NK-92 treated with Interleukin-12 subunit alpha and Interleukin-12 subunit beta, amount 100 ng/mL, for 24 hours (cell line): ENCODE measurements at places on chromosomes 12 and 14.

GRCh38 chr12:124036657-124037109, 63.7 kb downstream of the ZNF664 start:
- no peak for DNase-seq

DNA sequence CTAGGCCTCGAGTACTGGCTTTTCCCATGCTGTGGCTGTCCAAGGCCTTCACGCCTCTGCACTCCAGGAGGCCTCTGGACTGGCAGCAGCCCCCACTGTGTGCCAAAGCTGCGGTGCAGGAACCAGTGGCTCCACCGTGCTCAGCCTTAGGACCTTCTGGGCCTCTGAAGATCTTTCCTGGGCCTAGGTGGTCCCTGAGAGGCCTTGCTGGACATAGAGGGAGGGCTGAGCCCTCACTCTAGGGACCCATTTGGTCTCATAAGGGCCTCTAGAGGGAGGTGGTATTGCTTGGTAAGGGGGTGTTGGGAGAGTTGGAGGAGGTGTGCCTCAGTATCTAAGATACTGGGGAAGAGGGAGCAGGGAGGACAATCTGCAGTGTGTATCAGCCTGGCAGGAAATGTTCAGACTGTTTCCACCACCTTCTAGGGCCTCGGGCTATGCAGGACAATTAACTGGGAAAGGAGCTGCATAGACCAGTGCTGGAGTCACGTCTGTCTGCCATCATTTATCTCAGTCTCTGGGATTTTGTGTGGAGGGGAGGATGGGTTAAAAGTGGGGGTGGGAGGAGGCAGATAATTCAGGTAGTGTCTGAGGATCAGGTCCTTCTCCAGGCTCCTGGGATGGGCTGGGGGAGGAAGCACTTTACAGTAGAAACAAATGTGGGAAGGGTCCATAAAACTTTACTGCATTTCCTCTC, 2.9 kb downstream of the HOXC5 start:
- DNase-seq: no peak

- DNase-seq: no peak
Measured at GRCh38 chr14:102633906-102634595, 41.6 kb downstream of the RCOR1 start.

DNA sequence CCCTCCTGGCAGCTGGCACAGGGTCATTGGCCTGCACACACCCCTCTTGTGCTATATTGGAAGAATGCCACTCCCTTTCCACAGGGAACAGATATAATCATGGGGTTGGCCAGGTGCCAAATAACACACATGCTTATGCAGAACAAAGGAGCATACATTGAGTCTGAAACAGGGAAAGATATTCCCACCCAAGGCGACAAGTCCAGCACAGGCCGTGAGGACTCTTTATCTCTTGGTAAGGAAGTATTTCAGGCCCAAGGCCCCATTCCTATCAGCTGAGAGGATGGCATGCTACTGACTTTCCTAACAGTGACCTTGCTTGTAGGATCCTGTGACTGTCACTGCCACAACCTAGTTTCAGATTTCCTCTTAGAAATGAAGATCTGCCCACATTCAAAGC, 59.0 kb upstream of the STXBP6 start:
- DNase-seq: no peak

- no peak for DNase-seq
Measured at GRCh38 chr14:23694949-23695663, 58.9 kb downstream of the DHRS2 start.

DNA sequence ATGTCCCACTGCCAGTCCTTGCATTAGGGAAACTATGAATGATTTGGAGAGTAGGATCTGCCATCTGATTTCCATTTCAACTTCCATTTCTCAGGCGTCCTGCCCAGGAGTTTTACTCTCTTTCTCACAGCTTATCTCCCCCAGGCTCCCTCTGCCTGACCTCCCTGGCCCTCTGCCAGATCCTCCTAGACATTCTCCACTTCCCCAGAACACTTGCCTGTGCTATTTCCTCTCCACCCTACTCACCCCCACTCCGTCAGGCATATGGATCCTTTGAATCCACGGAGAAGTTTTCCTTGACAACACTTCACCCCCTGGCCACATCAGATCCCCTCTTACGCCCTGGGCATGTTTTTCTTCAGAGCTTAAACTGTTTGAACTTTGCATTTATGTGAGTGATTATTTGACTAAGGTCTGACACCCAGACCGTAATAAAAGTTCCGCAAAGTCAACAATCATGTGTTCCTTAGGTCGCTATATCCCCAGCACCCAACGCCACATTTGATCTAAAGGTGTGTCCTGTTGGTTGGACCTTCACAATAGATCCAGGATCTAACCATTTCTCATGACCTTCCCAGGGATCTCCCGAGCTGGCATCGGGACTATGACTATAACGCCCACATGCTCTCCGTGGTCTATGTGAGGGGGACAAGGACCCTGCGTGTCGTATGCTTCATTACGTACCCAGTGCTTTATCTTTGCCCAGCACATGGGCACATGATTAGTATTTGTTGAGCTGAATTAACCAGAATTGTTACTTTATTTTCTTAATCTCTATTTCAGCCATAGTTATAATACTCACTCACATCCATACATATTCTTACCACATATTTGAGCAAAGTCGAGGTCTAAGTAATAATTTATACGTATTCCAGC, 255.8 kb upstream of the FOXN3 start:
- DNase-seq: no peak

DNA sequence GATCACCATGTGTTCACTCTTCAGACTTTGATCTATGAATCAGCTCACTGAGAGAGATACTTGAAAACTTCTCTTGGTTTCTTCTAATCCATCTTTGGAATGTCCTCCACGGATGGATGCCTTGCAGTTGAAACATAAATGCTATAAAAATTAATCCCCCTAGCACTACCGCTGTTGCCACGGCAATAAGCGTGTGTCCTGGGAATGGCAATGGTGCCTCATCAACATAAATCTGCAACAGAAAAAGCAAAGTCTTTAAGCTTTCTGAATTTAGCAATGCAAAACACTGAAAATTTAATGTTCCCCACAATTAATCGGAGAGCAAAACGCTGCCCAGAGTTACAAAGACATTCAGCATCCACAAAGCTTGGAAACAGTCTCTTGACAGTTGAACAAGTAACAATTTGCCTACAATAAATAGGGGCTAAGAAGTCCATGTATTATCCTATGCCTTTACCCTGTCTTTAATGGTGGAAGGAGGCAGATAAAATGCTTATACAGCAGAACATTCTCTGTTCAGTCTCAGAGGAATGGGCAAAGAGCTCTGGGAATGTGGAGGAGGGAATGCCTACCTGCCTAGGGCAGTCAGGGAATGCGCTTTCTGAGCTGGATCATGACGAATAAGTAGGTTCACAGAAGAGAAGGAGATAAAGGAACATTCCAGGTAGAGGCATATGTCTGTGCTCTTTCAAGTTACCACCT, 70.9 kb upstream of the PPP4R3A start:
- DNase-seq: no peak

DNA sequence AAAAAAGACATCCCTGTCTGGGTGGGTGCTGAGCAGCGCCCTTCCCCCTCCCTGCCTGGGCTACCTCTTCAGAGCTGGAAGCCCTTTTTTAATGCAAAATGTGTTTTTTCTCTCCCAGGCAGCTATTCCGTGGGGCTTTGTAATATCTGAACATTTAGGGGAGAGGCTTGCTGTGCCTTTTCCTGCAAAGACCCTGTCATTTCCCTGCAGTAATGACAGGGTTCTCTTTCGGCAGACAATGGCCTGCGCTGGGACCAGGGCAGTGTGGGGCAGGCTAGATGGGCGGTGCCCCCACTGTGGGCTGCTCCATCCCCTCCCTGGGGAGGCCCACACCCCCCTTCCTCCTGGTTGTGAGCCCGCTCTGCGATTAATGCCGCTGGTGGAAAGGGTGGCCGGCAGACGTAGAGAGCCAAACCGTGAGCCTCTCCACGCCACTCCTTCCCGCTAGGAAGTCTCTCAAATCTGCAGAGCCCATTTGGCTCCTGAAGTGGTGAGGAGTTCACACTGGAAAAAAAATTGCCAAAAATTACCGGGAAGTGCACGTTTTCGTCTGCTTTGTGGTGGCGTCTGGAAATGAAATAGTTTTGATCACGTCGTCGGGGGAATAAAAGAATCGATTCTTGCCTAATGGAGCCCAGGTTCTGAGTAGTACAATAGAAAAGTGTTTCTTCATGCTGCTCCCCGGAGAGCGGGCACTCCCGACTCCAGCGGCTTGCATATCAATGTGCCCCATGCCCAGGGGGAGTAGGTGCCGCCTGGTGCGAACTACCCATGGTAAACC, 31.5 kb downstream of the KIF26A start:
- no peak for DNase-seq

DNA sequence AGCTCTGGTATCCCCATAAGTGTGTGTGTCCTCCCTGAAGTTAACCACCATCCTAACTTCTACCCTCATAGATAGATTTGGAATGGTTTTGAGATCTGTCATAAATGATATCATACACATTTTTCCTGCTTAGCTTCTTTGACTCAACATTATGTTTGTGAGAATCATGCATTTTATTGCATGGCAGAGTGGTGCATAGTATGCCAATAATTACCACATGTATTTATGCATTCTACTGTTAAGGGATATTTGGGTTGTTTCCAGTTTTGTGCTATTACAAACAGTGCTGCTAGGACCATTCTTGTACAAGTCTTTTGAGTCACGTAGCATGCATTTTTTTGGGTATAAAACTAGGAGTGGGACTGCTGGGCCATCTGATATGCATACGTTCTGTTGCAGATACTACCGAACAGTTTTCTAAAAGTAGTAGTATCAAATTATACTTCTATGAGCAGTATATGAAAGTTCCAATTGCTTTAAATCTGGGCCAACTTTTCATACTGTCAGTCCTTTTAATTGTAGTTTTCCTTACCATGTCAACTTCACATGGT, 13.4 kb downstream of the GRIP1 start:
- no peak for DNase-seq

GRCh38 chr14:90791486-90791885, 24.7 kb downstream of the TTC7B start:
- DNase-seq: no peak

DNA sequence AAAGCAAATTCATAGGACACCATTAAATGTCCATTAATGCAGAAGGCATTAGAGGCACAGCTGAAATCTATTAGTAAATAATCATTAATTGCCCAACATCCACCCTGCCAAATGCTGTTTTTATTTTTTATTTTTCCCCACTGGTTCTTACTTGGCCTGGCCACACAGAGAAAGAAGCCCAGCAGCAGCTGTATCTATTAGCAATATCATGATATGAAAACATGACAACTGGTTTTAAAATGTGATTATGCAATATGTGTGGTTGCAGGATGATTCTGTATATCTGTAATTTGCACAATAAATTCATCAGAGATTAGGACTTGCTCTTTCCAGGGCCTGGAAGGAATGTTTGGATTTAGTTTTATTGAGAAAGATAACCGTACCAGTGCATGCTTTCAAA, 44.9 kb downstream of the SIX6 start:
- DNase-seq: no peak

DNA sequence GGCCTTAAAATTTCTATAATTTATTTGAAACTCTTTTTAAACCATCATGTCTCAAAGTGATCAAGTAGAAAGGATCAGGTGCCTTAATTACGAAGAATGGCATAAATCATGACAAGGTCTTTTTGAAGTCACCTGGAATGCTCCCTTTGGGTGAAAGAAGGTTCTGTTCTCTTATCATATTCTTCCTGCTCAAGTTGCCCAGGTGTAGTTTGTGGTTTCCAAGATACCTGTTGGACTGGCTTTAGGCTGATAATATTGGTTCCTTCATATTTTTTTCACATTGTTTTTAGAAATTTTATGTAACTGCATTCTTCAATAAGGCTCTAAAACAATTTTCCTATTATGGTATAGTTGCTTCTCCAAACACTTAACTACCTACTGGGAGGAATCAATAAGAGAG, 29.2 kb downstream of the RASSF3 start:
- DNase-seq: no peak

GRCh38 chr14:79668951-79669350, 542.4 kb downstream of the DIO2 start:
- DNase-seq: no peak

DNA sequence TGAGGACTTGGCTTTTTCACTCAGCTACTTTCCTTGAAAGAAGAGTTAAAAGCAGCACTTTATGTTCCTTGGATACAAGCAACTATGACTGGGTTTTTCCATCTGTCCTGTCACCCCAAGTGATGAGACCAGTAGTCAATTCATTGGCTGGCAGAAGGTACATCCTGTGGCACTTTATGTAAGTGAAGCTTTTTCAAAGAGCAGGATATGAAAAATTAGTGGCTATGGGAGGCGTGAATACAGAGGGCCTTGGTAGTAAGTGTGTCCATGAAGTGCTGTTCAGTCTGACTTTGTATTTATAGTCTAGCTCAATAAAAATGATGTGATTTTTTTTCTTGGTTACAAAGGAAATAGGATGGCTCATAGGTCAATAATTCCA, 68.8 kb downstream of the DRAM1 start:
- DNase-seq: no peak

GRCh38 chr12:71139153-71139735, 18.6 kb downstream of the TSPAN8 start:
- DNase-seq: no peak

GRCh38 chr12:4855121-4855924, 54.4 kb upstream of the KCNA1 start:
- no peak for DNase-seq

DNA sequence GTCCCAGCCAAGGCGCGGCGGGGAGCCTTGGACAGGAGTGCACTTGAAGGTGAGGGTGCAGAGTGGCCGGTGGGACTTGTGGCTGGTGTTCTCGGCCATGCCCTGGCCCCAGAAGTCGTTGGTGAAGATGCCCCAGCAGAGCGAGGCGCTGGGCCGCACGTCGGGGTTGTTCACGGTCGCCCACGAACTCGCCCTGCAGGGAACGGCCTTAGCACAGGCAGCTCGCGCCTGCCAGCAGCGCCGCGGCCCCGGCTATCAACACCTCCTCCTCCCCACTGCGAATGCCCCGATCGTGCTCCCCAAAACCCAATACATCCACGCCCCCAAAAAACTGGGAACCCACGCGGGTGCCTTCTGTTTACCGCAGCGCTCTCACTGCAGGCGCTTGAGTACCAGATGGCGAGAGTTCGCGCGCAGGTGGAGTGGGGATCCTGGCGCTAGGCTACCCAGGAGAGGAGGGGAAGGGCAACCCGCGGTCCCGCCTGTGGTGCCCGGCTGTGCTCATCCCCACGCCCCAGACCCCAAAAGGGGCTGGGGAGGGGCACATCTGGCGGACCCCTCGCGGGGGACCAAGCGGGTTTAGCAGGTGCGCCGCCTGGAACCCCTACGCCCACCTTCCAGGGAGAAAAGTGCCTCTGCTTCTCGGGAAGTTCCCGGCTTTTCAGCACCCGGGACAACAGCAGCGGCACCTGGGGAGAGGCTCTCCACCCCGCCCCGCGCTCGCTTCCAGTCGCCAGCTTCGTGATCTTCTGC, 386.3 kb upstream of the TMTC1 start:
- DNase-seq: no peak

- DNase-seq: no peak
Measured at GRCh38 chr14:69090187-69090789, 62.6 kb downstream of the DCAF5 start.

DNA sequence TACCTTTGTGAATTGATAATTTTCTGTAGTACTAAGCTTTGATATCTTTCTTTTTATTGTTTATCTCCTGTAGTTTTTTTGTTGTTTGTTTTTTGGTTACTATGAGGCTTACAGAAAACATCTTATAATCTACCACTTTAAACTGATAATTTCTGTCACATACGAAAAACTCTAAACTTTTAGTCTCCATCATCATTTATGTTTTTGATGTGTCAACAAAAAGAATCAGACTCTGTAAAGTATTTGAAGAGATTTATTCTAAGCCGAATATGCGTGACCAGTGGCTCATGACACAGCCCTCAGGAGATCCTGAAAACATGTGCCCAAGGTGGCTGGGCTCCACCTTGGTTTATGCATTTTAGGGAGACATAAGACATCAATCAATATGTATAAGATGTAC, 167.1 kb upstream of the ARHGAP5 start:
- DNase-seq: no peak

- no peak for DNase-seq
Measured at GRCh38 chr14:73465823-73466532, 7.6 kb upstream of the NUMB start.
